Anterior cingulate cortex (tissue), 58 donors: ENCODE measurements at places on chromosomes 6 and 20.

- no peak for DNase-seq
These were observed 146.6 kb downstream of the BCAS1 start for GRCh38 chr20:53923566-53924369.

GRCh38 chr6:7725412-7725811, 487 bp upstream of the BMP6 start:
- no peak for DNase-seq

GRCh38 chr6:41780551-41781365, at the start of gene PRICKLE4:
Gene PRICKLE4 (plus strand): TSS chr6:41780782. CDS start chr6:41783474, 2,692 bp downstream.
- DNase-seq: no peak

GRCh38 chr6:3723966-3724365, 27.5 kb downstream of the PXDC1 start:
- DNase-seq: no peak

DNA sequence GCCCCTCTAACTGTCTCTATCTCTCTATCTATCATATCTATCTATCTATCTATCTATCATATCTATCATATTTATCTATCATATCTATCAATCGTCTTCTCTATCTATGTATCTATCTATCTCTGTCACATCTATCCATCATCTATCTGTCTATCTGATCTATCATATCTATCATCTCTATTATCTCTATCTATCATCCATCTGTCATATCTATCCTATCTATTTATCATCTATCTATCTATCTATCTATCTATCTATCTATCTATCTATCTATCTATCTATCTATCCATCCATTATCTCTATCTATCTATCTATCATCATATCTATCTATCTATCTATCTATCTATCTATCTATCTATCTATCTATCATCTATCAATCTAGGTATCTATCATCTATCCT, 638.0 kb downstream of the DHX35 start:
- DNase-seq: no peak
